ENCODE measurements at places on chromosomes 5 and 9.

GRCh38 chr5:167953151-167953798, 338.2 kb upstream of the WWC1 start:
- no peak for DNase-seq

GRCh38 chr5:68137511-68138140, 77.9 kb upstream of the PIK3R1 start:
- DNase-seq: peak; percentile 77

DNA sequence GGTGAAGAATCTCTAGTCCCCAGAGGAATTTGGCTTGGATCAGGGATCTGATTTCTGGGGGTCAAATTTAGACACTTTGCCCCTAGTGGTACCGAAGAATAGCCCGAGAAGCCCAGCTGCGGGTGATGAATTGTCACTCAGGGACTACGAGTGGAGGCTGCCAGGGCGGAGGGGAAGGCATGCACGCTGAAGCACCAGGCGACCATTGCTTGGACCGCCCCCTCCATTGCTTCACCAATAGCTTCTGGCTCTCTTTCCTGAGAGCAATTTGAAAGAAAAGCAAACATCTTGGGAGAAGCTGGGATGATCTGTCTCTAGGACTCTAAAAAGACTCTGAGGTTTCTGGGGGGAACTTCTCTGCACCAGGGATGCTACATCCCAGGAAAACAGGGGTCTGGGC, 137.6 kb downstream of the CRB2 start:
- DNase-seq: no peak

DNA sequence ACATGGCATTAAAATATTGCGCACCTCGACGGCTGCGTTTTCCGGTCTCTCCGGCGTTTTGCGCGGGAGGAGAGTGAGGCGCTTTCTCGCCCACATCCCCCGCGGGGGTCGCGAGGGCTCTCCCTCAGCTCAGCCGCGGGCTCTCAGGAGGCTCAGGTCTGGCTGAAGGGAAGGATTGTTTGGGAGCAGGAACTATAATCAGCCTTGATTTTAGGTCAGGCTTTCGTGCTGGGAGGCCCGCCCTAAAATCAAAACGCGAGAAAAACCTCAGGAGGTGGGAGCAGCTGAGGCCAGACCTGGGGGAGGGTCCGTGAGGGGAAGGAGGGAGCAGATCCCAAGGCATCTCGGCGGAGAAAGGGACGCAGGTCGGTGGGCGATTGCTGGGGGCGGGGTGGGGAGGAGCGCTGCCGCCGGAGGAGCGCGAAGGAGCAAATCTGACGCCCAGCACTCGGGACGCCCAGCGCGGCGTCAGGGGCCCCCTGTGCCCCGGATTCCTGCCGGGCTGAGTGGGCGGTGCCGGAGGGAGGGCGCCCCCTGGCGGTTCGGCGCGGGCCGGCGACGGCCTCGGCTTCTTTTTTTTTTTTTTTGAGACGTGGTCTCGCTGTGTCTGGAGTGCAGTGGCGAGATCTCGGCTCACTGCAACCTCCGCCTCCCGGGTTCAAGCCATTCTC, 18.7 kb upstream of the RNF130 start:
- peak; percentile 64 for DNase-seq

DNA sequence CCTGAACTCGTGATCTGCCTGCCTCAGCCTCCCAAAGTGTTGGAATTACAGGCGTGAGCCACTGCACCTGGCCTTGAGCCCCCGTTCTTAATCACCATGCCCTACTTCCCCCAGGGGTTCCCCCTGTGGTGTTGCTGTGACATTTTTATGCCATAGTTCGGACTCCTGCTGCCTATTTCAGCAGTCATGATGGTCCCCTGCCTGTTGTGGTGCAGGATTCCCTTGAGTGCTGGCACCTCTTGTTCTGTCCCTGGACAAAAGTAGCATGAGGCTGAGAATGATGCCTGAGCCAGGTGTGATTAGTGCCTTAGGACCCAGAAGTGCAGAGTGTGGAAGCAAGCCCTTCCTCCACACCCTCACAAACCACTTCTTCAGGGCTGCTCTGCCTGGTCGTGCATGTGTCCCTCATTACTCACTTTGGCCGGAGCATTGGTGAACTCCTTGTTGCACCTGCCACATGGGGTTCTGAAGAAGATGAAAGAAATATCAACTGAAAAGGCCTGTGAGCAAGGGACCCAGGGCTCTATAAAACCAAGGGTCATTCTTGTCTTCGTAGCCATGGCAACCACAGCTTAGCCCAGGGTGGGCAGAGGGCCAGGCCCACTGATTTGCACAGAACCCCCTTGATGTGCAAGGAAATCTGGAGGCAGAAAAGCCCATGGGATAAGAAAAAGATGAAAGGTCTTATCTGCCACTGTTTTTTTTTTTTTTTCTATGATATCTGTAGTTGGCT, 228.0 kb downstream of the NTRK2 start:
- DNase-seq: no peak

DNA sequence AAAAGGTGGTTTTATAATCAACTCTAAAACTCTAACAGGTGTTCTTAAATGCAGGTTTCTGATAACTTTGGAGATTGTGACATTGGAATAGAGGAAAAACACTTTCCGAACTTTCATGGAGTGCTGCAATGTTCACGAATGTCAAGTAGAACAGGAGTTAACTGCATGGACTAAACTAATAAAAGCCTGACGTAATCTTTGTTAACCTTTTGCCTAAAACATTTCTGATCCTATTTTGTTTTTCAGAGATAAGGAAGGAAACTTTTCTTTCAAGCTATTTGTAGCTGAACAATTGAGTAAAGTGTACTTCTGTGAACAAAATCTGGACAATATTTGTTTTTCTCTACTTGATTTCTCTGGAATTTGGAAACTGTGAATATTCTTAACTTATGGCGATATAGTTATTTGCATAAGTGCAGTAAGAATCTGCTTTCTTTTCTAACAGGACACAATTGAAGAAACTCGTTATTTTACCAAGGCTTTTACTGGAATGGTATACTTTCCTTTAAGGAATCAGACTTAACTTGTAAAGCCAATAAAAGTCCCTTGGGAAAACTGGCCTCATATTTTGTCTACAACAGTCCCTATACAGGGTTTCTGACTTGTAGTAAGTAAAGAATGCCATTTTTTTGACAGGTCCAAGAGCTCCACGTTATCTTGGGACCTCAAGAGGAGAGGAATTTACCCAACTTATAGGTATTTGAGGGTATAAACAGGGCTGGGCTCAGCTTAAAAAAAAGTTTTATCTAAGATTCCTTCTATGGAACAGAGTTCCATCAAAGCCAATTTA, 154.7 kb downstream of the NXNL2 start:
- no peak for DNase-seq

DNA sequence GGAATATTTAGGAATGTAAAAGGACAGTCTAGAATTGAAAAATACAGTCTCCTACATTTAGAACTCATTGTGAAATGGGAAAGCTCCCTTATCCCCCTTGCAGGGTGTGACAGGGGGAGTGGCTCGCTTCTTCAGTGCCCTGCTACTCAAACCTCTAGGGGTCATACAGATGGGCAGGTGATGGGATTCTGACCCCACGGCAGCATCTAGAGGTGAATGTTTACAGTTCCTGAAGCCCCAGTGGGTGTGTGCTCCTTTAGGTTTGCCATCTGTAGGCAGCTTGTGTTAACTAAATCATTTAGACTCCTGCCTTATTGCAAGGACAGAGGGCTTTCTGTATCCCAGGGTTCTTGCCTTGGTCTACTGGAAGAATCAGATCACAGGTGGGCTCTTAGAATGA, 271.0 kb upstream of the MPDZ start:
- no peak for DNase-seq

GRCh38 chr9:114484854-114485443, 20.3 kb downstream of the WHRN start:
- DNase-seq: no peak

DNA sequence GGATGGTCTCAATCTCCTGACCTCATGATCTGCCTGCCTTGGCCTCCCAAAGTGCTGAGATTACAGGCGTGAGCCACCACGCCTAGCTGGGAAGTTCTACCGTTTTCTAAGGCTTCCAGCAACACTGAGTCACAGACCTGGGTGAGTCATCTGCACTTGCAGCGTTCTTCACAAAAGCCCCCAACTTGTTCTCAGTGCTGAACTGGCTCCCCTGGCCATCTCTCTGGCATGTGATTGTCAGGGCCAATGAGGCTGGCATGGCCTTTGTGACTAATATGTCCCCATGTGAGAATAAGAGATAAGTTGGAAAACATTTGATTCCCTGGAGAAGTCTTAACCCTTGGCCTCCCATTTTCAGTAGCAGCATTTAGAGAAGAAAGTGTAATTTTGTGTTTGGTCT, 124.4 kb downstream of the WDR41 start:
- DNase-seq: no peak

DNA sequence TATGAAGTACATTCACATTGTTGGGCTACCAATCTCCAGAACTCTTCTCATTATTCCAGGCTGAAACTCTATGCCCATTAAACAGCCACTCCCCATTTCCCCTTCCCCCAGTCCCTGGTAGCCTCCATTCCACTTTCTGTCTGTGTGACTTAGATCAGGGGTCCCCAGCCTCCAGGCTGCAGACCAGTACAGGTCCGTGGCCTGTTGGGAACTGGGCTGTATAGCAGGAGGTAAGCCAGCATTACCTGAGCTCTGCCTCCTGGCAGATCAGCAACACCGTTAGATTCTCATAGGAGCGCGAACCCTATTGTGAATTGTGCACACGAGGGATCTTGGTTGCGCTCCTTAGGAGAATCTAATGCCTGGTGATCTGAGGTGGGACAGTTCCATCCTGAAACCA, 23.1 kb downstream of the ZNF618 start:
- DNase-seq: no peak

DNA sequence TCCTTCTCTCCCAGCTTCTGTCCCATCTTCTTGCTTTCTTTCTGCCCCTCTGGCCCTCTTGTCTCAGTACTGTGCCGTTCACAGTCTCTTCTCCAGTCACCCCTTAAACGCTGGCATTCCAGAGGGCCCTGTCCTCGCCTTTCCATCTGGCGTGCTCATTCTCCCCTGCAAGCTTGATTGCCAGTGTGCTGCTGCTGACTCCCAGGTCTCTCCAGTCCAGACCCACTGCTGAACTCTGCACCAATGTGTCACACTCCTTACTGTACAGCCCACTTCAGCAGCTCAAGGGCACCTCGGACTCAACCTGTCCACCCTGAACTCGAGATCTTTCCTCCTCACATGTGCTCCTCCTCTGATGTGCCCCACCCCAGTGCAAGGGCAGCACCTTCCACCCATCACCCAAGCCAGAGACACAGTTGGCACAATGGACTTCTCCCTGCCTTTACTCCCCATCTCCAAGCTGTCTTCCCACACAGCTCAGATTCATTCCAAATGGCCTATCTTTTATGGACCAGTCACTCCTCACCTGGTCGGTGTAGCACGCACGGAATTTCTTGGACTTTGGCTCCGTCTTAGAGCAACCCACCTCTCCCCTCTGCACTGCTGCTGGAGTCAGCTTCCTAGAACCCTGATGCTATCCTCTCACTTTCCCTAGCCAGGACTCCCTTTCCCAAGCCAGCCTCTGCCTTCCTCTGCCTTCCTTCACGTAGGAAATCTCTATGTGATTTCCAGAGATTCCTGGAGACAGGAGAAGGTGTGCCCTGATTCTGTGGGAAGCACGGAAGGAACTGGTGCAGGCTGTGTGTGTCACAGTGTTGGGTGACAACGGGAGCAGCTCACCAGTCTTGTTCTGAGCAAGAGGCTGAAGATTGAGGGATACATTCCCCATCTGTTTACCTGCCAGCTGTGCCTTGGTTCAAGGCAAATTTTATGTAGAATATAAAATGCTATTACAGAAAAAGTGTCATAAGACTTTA, 26.0 kb upstream of the SLC2A8 start:
- DNase-seq: no peak

All from fibroblast of skin of left biceps (primary cell).